ENCODE measurements at places on chromosomes 7 and 10.

DNA sequence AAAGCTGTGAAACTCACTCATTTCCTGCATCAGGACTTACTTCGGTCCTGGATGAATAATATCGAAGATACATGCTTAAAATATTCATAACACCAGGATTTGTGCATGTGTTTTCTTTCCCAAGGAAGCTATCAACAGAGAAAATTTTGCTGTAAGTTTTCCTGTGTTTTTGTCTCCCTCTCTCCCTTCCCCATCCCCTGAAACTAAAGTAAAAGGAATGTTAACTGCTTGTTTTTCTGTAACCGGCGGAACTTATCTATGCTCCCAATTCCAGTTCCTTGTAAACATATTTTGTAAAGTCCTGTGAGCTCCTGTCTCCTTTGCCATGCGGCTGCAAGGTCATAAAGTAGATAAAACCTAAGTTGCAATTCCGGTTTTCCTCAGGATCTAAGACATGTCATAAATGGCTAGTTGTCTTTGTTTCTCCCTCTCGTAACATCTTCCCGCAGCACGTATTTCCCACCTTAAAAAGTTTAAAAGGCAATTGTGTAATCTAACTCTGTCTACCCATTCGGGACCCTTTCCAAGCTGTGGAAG lies 79.0 kb upstream of the POM121L12 start:
- no peak for DNase-seq

GRCh38 chr7:128666200-128666599 lies 5.9 kb upstream of the GARIN1A start:
- DNase-seq = no peak

- no peak for DNase-seq
These were observed 102.2 kb upstream of the ELMO1 start for GRCh38 chr7:37550872-37551271.

- no peak for DNase-seq
These were observed 552.3 kb downstream of the PTPRN2 start for GRCh38 chr7:158035343-158035742.

DNA sequence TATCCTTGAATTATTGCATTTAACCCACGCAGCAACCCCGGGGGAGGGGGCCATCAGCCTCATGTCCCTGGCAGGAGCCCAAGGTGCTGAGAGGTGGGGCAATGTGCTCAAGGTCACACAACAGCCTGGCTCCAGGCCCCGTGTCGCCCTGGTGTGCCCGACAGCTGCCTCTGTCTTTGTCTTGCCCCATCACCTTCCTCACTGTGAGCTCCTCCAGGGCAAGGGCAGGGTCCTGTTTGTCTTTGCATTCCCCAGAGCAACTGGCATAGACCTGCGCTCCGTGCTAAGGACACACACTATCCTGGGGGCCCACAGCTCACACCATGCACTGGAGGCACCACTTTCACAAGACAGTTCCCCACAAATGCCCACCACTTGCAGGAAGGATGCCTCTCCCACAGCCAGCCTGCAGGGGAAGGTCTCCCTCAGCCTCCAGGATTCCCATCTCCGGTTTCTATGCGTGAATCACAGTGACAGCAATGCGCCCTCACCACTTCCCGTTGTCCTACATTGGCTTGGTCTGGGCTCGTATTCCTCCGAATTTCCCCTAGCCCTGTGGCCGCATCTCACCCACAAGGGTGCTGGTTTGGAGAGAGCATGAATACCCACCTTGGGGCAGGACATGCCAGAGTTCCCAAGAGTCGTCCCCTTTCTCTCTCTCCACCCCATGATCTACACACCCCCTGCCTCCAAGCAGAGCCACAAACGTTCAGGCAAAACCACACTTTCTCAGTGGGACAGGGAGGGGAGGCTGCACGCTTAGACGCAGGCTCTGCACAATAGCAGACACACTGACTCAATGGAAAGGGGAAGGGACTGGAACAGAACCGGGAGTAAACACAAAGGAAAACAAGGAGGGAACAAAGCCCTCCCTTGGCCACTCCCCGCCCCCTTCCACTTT lies 10.3 kb downstream of the ITPRIP start:
- no peak for DNase-seq

GRCh38 chr7:571718-572415 lies 52.2 kb upstream of the PDGFA start:
- DNase-seq = no peak

GRCh38 chr10:30527623-30528428 lies 93.8 kb downstream of the MAP3K8 start:
- no peak for DNase-seq

- peak; percentile 91 for DNase-seq
These were observed at the start of gene NPM3 for GRCh38 chr10:101782811-101783735. TSS of gene NPM3 (minus strand) at chr10:101783446. CDS start at chr10:101783390, 56 bp downstream.

- no peak for DNase-seq
These were observed 2.7 kb downstream of the ZNF503 start for GRCh38 chr10:75398692-75399460.

- no peak for DNase-seq
These were observed 302.3 kb upstream of the AUTS2 start for GRCh38 chr7:69295977-69296376.

GRCh38 chr10:64070241-64070640 lies 549.0 kb downstream of the REEP3 start:
- DNase-seq = no peak

- DNase-seq = no peak
These were observed 107.2 kb upstream of the FAM180A start for GRCh38 chr7:135855846-135856245.

Data from activated CD8-positive, alpha-beta memory T cell treated with anti-CD3 and anti-CD28 coated beads, Interleukin-2, amount 50 U/mL, for 48 hours (primary cell).